ENCODE measurements at places on chromosomes 1 and 21.
A peak's percentile ranks its signal among the peaks of the same experiment; 100 is the strongest.

GRCh38 chr21:46193829-46194373 is 9.6 kb upstream of the SPATC1L start:
- no peak for DNase-seq

DNA sequence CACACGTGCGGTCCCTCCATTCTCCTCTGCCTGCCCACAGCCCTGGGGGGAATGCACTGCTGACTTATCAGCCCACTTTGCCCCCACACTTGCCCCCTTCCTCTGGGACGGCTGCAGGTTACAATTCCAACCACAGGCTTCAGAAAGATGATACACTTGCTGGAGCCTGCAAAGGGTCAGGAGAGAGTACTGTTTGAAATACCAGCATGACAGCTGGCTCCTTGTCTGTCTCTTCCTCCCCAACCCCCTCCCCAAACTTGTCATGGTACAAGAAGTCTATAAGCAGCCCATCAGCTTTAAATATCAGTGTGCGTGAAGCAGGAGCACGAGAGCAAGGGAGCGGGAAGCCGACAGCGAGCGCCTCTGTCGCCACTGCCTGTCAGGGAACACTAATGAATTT is 62.4 kb downstream of the ERI3 start:
- DNase-seq, result no peak

GRCh38 chr1:168506204-168506819 is 37.5 kb downstream of the XCL2 start:
- no peak for DNase-seq

- no peak for DNase-seq
These were observed 43.6 kb downstream of the CD55 start for GRCh38 chr1:207365063-207365462.

DNA sequence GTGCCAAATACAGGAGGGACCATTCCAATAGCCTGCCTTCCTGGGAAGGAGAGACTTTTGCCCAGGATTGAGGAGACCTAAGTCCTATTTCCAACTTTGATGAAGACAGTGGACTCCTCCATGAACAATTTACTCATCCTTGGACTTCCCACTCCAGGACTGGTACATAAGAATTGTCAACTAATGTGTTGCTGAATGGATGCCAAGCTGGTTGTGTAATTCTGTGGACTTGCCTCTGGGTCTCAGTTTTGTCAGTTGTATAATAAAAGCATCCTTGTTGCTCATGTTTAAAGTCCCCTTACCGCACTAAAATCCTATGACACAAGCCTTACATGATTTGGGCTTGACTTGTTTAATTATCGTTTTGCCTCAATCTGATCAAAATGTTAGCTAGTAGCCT is 13.2 kb upstream of the ZP4 start:
- no peak for DNase-seq

- no peak for DNase-seq
These were observed 11.4 kb downstream of the SLC45A3 start for GRCh38 chr1:205668951-205669340.

- DNase-seq, result peak; percentile 11
These were observed 10.0 kb downstream of the TSEN15 start for GRCh38 chr1:184061396-184062003.

- no peak for DNase-seq
These were observed 5.7 kb downstream of the QSOX1 start for GRCh38 chr1:180160357-180160756.

DNA sequence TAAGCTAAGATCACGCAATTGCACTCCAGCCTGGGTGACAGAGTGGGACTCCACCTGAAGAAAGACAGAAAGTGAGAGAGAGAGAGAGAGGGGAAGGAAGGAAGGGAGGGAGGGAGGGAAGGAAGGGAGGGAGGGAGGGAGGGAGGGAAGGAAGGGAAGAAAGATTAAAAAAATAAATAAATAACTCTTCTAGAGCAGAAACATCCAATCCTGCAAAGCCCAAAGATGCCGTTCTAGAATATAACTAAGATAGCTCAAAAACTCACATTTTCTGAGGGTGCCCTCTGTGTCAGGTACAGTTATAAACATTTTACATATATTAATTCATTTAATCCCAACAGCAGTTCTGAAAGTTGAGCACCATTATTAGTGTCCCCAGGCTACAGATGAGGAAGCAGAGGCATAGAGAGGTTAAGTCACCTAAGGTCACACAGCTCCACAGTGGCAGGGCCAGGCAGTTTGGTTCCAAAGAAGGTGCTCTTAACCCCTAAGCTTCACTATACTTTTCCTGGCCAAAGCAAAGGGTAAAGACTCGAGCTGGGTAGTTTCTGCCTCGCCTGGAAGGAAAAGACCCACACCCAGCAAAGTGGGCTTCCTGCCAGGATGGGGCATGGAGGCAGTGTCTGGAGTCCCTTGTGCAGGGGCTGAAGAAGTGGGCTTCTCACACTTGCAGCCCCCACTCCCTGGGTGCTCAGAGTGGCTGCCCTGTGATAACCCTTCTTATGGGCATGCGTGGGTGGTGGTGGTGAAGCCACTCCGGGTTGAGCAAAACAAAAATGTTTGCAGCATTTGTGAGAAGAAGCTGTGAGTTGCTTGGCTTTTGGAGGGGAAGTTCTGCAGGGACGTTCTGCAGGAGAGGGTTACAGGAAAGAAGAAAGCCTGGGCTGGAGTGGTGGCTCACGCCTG is 7.9 kb upstream of the PIK3CD start:
- no peak for DNase-seq

GRCh38 chr1:116671072-116671760 is 3.7 kb upstream of the IGSF3 start:
- DNase-seq, result peak; percentile 48

DNA sequence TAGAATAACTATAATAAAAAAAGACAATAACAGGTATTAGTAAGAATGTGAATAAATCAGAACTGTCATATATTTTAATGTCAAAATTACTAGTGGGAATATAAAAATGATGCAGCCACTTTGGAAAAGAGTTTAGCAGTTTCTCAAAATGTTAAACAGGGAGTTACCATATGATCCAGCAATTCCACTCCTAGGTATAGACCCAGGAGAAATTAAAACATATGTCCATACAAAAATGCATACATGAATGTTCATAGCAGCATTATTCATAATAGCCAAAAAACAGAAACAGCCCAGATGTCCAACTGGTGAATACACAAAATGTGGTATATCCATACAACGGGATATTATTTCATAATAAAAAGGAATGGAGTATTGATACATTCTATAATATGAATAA is 71.6 kb downstream of the NVL start:
- no peak for DNase-seq

DNA sequence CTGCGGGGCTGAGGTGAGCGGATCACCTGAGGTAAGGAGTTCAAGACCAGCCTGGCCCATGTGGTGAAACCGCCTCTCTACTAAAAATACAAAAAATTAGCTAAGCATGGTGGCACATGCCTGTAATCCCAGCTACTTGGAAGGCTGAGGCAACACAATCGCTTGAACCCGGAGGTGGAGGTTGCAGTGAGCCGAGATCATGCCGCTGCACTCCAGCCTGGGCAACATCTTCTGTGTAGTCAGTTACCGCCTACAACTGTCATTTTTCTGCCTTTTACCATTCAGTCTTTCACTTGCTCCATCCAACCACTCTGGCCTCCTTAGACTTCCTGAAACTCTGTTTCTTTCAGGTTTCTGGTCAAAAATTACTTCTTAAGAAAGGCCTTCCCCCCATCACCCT is 2.2 kb downstream of the MYCBP start:
- no peak for DNase-seq

DNA sequence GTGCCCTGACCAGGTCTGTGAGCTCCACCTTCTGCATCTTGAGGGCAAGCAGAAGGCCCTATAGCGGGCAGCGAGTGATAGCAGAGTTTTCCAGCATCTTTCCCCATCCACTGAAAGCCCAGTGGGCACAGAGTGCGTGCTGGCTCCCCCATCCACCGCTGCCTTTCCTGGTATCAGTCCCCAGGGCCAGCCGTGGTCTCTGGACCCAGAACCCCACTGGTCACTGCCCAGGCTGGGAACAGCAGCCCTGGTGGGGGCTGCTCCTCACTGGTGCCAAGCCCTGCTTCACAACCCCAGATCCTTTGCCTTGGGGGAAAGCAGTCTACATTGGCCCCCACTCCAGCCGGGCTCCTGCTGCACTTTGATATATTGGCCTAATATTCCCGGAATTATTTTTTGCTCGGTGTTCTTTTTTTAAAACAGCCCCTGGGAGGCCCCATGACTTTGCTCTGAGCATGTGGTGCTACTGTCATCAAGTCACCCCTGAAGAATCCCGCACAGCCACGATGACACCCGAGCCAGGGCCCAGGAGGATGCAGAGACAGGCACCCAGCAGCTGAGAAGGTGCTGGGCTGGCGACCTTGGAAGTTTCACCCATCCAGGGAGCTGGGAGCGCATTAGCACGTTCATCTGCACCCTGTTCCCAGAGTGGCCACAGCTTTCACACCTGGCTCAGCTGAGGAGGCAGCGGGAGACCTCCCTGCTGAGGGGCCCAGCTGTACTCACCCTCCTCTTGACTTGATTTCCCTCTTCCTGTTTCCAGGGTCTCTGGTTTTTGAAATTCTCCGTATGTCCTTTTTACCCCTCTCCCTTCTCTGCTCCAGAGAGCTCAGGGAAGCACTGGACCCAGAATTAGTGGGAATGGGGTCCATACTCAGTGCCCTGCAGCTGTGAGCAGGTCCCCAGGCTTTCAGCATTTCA is 56.9 kb downstream of the KLHDC7A start:
- no peak for DNase-seq

GRCh38 chr1:234545517-234546386 is 64.2 kb downstream of the IRF2BP2 start:
- DNase-seq, result peak; percentile 31

DNA sequence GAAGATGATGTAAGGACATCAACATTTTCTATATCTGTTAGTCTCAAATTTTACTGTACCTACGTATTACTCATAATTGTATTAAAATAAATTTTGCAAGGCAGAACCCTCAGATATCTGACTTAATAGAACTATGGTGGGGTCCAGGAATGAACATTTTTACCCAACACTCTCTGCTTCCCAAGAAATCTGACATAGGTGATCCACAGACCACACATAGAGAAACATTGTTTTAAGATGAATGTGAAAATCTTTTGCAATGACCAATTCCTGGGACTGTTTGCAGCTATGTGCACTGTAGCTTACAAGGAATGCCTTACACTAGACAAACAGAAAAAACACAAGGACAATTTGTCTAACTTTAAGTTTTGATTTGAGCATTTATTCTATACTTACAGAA is 645.6 kb upstream of the ADGRL2 start:
- DNase-seq, result no peak

- DNase-seq, result no peak
These were observed 291.8 kb downstream of the OLFM3 start for GRCh38 chr1:101704895-101705294.

DNA sequence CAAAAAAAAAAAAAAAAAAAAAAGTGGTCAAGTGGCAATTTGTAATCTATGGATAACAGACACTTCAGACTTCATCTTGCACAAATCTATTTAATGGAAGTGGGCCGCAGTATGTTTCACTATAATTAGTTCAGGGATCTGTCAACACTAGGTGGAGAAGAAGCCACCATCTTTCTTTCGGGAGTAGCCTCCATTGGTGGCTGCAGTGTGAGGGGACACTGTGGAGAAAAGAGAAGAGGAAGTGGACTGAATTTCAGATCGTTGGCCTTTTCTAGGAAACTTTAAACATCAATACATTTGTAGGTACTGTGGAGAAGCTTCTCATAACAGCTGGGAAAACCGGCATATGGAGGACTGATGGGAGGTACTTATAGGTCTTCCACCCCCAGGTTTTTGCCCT is 8.0 kb upstream of the ELAPOR1 start:
- no peak for DNase-seq

DNA sequence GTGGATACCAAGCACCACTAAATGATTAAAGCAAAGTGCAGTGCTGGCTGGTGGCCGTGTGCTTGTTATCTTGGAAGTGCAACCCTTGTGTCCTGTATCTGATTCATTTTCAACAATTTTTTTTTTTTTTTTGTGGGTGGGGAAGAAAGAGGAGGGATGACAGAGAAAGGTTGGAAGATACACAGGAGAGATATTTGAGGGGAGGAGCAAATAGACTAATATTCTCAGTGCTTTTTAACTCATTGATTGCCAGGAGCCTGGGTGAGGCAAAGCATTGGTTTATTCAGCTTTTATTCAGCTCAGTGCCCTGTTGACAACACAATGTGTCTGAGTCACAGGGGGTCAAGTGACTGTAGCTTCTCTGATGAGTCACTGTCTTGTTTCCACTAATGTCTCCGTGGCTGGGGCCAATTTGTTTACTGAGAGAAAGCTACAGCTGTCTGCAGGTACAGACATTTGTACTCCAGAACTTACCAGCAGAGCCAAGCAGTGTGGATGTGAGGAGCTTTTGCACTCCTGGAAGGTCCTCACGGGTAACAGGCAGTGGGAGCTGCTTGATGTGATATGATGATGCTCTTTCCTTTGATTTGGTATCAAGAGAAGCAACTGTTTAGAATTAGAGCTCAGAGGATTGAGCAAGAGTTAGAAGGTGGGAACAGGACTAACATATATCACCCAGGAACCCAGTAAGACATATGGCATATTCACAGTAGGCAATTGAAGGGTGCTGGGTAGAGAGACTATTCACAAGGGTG is 23.6 kb upstream of the DNM3 start:
- DNase-seq, result no peak

DNA sequence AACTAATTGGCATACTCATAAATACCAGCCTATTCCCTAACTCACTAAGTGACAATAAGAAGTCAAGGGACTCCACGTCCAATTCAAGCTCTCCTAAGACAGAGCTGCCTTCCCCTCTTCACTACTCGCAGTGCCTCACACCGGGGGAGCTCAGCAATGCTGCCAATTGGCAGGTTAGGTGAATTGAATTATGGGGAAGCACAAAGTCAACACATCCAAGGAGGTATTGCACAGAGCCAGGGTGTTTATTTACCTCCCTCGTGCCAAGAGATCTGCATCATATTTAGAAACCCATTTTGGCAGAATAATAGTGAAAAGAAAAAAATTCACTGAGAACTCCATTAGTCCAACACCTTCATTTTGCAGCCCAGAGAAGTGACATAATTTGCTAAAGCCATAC is 20.4 kb upstream of the TNR start:
- no peak for DNase-seq

DNA sequence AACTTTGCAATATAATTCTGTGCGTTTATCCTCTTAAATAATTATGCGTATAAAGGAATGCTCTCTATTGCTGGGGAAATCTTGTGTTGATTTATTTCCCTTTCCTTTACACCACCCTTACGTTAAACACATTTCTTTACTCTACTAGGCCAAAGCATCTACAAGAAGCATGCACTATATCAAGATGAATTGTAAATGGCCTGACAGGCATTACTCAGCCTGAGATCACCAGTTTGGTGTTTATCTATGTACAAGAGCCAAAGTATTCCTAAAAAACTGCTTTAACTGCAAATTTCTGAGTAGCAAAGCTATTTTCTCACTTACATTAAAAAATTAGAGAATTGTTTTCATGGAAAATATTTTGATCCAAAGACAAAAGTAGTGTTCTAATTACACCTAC is 114.8 kb downstream of the TYW3 start:
- peak; percentile 1 for DNase-seq

GRCh38 chr1:54859700-54860391 is 27.1 kb downstream of the DHCR24 start:
- no peak for DNase-seq

GRCh38 chr1:169110236-169110635 is 3.7 kb downstream of the ATP1B1 start:
- no peak for DNase-seq
